ENCODE measurements at places on chromosomes 12 and 14.

GRCh38 chr12:128613837-128614590 is 209.7 kb downstream of the SLC15A4 start:
- no peak for DNase-seq

DNA sequence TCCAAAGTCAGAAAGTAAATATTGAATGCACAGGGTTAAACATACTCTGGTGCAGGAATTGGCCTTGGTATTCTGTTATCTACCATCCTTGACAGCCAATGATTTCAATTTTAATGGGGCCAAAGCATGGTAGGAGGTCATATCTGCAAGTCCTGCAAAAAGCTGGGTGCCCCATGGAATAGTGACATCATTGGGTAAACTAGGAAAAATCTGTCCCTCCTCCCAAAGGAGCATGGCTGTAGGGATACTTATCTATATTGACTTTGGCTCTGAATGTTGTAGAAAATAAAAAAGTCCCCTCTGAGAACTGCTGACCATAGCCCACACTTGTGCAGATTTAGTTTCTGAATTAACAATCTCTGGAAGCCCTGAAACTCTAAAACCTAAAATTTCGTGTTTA is 403.2 kb upstream of the SEL1L start:
- no peak for DNase-seq

- DNase-seq, result no peak
Observed at GRCh38 chr14:89813617-89814031, 140.9 kb downstream of the EFCAB11 start.

- no peak for DNase-seq
Observed at GRCh38 chr14:50037852-50038251, 78.5 kb downstream of the VCPKMT start.

DNA sequence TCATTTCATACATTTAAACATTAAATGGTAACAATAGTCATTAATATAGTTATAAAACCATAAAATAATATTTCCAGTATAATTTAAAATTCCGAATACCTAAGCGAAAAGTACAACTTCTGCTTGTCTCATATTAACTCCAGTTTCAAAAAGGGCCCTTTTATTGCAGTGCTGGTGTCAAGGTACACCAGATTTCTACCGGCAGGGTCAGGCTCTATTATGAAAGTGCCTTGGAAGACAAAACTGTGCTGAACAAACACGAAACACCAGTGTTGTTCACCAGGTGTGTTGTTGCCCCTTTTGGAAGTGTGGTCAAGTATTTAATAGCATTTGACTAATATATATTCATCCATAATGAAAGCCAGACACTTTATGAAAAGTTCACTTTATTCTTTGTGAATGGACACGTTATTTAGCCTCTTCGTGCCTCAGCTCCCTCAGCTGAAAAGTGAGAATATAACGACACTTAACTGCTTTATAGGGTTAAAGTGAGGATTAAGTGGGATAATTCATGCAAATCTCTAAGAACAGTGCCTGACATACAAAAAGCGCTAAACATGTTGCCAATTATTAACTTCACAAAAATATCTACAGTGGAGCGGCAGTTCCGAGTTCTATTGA is 20.3 kb upstream of the GNS start:
- DNase-seq, result no peak

GRCh38 chr12:105261010-105261409 is 25.0 kb upstream of the APPL2 start:
- DNase-seq, result no peak

DNA sequence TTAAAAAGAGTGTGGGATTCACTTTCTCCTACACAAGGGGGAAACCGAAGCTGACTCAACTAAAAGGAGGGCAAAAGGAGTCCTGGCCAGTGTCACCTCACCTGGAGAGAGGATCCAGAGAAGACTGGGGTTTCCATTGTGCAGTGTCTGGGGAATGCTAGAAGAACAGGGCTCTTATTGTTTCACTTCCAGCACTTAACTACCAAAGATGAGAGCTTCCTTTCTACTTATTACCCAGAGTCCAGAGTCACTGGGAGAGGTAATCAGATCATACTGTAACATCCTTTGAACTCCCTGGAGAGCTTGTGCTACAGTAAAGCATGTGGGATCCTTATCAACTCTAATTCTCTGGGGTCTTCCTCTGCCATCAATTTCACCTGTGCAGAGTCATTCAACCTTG is 148.4 kb upstream of the BCL2L14 start:
- DNase-seq, result no peak

- DNase-seq, result no peak
Observed at GRCh38 chr12:3330976-3331510, 160.0 kb upstream of the PRMT8 start.

- DNase-seq, result no peak
Observed at GRCh38 chr12:6954316-6955107, 3.4 kb downstream of the PTPN6 start.

- no peak for DNase-seq
Observed at GRCh38 chr14:51516706-51517395, 134.9 kb upstream of the FRMD6 start.

GRCh38 chr12:104486363-104486750 is 29.6 kb downstream of the CHST11 start:
- DNase-seq, result no peak

DNA sequence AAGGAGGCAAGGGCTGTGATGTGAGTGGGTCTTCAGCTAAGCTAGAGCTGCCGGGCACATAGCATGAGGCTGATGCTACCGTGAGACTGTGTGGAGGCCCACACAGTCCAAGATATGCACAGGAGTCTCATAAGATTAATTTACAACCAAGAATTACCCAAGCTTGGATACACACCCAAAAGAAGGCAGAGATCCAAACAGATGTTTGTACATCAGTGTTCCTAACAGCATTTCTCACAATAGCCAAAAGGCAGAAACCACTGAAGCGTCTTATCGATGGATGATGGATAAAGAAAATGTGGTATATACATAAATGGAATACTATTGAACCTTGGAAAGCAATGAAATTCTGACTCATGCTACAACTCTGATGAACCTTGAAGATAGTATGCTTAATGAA is 40.8 kb upstream of the RIC8B start:
- DNase-seq, result no peak

DNA sequence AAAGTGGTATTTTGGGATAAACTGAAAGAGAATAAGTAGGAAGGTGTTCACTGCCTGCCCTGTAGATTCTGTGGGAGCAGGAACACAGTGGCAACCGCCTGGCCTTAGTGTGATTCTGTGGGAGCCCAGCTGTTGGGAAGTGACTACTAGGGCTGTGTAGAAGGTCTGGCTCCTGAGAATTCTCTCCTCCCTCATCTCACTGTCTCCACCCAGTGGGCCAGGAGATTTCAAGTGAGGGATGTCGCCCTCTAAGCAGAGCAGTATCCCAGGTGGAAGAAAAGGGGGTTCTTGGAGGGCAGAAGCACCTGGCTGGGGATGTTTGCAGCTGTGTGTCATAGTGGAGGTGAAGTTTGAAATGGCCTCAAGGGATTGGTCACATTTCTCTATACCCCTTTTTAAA is 113.7 kb downstream of the TBC1D30 start:
- no peak for DNase-seq

- DNase-seq, result no peak
Observed at GRCh38 chr12:49548481-49548821, 9.6 kb downstream of the KCNH3 start.

DNA sequence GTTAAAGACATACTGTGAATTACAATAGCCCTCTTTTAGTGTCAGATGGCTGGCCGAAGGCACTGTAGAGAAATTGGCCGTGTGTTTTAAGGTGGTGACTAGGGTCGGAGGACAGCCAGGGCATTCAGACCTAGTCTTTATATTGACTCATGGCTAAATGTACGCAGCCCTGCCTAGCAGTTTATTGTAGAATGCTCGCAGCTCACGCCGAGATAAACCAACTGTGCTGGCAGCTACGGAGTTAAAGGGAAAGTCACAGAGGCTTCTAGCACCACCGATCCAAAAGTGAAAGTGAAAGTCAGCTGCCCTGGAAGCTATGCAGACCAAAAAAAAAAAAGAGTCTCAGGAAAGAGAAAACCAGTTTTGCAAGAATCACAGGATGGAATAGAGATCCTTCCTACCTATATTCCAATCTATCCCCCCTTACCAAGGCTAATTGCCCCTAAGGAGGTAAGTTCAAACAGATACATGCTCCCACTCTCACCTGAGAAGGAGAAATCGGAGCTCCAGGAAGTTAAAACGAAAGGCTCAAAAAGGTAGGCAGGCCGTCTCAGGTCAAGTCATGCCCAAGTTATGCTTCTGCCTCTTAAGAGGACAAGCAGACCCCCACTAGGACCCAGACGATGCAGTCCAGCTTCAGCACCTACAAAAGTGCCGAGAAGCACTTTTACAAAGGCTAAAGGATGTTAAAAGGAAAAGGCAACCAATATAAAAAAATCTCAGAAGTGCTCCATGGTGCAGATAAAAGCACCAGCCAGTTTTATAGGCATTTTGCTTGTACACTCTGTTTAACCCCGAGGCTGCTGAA is 24.8 kb downstream of the KLRK1 start:
- peak; percentile 16 for DNase-seq

DNA sequence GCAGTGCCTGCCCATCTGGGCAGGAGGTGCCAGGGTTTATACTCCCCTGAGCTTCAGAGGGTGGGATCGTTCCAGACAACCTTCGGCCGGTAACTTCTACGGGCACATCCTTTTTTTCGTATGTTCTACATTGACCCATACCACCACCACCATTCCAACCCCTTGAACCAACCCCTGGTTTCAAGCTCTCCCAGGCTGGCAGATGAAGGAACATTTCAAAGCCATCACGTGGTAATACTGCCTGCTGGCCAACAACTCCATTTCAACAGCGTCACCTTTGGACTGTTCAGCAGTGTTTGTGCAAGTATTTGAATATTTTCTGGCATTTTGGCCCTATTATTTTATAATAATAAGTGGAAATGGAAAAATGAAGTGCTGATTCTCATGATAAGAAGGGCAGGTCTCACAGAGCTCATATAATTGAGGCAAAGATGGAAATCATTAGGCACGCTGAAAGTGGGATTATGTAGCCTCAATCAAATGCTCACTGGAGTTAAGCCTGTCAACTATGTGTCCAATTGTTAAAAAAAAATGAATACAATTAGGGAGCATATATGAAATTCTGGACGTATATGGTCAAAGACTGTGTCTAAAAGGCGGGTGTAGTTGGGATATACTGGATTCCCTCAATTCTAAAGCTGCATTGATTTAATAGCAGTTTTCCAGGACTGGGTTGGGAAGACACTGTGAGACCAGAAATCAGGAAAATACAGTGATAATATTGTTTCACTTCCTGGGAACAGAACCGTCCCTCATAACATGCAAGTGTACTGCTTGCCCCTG is 162.1 kb downstream of the ZFP36L1 start:
- DNase-seq, result no peak

DNA sequence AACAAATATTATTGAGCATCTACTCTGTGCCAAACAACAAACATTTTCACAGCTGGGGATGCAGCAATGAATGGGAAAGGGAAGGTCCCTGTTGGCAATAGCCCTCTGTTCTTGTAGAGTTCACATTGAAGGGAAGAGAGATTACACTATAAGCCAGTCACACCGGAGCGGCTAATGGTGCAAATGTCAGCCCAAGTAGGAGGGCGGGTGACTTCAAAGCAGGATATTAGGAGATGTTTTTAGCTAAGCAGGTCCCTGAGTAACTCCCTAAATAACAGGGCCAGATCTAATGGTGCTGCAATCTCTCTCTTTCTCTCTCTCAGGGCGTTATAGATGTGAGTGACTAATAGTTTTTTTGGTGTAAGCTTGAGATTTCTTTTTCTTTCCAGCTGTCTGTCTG is 30.7 kb downstream of the FLVCR2 start:
- DNase-seq, result no peak

GRCh38 chr12:51819736-51820525 is 28.6 kb downstream of the FIGNL2 start:
- no peak for DNase-seq

DNA sequence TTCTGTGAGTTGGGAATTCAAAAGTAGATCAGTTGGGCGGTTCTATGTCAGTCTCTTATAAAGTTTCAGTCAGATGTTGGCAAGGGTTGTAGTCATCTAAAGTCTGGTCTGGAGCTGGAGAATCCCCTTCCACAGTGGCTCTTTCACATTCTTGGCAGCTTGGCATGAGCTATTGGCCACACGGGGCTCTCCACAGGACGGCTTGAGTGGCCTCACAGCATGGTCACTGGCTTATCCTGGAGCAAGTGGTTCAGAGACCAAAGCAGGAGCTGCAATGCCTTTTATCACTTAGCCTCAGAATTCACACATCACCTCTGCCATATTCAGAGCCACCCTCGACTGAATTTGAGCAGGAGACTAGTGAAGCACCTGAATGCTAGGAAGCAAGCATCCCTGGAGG is 7.1 kb upstream of the KICS2 start:
- no peak for DNase-seq

DNA sequence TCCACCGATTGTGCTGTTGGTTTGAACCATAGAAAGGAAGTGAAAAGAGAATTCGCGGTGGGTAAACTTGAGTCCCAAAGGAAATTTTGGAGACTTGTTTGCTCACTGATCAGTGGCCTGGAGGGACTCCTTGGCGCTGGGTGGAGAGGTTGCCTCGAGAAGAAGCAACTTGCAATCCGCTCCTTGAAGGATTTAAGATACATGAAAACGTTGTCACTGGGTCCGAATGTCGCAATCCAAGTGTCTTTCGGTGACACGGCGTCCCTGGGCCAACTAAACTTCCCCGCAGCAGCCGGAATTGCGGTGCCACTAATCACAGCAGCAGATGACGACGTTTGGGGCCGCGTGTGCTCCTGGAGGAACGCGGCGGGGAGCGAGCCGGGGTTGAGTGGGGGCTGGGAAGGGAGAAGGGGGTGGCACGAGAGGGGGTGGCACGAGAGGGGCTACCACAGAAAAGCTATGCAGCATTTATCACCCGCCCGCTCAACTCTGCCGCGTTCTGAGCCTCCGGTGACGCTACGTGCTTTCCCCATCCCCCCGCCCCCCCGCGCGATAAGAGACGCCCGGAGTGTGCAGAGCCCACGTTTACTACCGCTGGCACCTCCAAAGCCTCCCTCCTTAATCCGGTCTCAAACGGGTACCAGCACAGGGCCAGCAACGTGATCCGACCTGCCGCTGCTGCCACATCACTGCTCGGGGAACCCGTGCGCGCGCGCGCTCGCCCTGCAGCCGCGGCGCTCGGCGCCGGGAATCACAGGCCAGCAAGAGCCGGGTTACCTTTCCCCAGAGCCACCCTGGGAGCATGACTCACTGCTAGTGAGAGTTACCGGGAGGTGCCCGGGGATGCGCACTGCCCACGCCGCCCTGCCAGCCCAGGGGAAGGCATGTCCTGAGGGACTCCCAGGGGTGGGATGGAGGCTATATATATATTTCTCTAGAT is 833 bp upstream of the BHLHE41 start:
- no peak for DNase-seq

DNA sequence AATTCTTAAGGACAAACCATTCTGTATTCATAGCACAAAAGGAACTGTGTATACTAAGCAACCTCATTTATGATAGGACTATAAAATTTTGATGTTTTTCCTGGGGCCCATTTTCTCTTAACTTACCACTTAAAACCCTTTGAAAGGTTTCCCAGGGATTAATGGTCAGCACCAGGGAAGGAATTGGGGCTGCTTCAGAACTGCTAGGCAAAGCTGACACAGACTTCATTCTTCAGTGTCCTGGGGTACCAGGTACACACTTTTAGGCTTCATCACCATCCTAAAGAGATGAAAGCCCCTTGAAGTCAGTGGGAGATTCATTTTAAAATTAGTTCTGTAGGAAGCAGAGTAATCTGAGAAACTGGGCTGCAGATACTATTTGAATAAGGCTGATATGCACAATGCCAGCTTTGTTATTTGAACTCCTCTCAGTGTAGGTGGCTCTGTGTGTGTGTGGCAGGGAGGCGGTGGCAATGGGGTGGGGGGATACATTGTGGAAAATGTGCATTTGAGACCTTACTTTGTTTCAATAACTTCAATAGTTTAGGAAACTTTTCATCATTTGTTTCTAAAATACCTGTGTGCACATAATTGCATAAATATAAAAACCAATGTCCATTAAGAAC is 329.3 kb upstream of the DCN start:
- no peak for DNase-seq

Data from activated CD4-positive, CD25-positive, alpha-beta regulatory T cell (primary cell).